ENCODE measurements at places on chromosomes 6 and 20. TPM values are rescaled to one million over a fixed set of nuclear protein-coding genes. Genes with fewer than 3 reads are reported as not detected.
A peak's percentile ranks its signal among the peaks of the same experiment; 100 is the strongest.

Gene MOG
- 223 TPM for polyA plus RNA-seq

Gene TNF
- polyA plus RNA-seq = 0.40 TPM

Gene EFCAB8
- 0.17 TPM for polyA plus RNA-seq

Gene KHDRBS2
- 10.3 TPM for polyA plus RNA-seq

GRCh38 chr6:6225885-6226529 lies 94.5 kb downstream of the F13A1 start:
- DNase-seq = no peak

DNA sequence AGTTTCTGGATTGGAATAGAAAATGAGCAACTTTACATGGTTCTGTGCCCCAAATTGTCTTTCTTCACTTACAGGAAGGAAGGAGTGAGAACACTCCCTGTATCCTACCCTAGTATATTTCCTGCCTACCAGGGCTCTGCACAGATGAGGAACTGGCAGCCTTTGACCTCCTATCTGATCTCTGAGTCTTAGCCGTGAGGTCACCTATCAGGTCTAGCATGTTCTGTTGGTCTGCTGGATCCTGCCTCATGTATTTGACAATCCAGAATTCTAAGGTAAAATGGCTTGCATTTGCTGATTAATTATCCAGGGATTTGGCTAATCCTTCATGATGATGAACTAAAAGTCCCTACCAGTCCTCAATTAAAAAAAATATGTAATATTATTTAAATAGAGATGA lies 35.0 kb upstream of the TRAM2 start:
- no peak for DNase-seq

GRCh38 chr6:15244620-15245360 lies 1.1 kb upstream of the JARID2 start:
- DNase-seq = peak; percentile 91

DNA sequence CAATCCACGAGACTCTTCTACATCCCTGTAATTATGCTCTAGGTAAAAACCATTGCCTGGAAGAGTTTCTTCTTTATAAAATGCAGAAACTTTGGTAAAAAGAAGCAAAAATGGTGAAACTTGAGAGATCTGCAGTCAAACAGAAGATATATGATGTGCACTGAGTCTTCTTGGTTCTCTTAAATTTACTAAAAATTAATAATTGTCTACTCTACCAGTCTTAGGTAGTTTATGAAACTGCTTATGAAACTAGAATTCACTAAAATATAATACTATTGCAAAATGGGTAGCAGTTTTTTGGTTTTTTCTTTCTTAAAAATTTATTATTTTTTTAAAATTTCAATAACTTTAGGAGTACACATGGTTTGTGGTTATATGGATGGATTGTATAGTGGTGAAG lies 519.1 kb upstream of the SOX4 start:
- DNase-seq = no peak

- DNase-seq = no peak
Observed at GRCh38 chr6:90199900-90200299, 96.7 kb downstream of the BACH2 start.

GRCh38 chr6:1118287-1118647 lies 193.6 kb upstream of the FOXQ1 start:
- no peak for DNase-seq

- DNase-seq = no peak
Observed at GRCh38 chr20:59413326-59413865, 113.0 kb downstream of the EDN3 start.

DNA sequence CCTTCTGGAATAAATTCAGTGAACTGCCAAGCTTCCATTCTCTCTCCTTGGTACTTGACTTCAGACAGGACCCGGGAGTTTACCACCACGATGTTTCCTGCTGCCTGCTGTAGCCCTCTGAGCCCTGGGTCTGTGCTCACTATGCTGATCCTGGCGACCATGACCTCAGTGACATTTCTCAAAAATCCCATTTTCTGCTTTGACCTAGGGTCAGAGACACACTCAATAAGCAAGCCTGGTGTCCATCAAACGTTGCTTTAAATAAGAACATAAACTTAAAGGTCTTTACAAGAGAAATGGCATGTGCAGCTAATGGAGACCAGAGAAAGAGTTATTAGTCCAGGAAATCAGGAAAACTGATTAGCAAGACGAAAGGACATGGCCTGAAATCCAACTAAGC lies 509.7 kb upstream of the SULF2 start:
- DNase-seq = no peak

Measured in spinal cord (tissue), 10 donors.